NCI-H82 (cell line): ENCODE measurements at places on chromosomes 2 and 18.
A peak's percentile ranks its signal among the peaks of the same experiment; 100 is the strongest.

DNA sequence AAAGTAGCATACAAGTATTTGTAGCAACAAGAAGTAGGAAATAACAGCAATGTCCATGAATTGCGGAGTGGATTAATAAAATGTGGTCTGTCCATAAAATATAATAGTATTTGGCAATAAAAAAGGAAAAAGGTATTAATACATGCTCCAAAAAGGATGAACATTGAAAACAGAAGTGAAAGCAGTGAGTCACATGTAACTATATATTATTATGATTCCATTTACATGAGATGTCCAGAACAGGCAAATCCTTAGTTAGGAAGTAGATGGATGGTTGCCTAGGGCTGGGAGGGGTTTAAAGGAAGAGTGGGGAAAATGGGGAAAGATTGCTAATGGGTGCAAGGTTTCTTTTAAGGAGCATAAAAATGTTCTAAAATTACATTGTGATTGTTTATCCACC, 44.5 kb downstream of the CCDC74A start:
- no peak for DNase-seq

DNA sequence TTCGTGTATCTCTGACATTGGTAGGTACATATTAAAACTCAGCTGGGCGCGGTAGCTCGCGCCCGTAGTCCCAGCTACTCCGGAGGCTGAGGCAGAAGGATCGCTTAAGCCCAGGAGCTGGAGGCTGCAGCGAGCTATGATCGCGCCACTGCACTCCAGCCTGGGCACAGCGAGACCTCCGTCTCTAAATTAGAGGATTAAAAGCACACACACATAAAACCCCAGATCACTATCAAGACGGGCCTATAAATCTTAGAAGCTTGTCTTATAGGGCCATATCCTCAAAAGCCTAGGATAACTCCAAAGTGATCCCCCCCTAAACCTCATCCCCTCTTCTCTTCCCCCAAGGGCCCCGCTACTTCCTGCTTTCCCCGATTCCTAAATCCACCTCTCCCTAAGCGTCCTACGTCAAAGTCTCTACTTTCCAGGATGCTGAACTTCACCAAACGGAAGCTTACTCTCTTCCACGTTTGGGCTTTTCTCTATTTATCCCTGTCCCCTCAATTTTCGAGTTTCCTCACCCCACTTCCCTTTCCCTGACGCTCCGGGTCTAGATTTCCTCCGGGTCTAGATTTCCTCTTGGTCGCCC, 707 bp downstream of the KRCC1 start:
- peak; percentile 70 for DNase-seq

GRCh38 chr18:25066516-25066915, 285.4 kb downstream of the ZNF521 start:
- no peak for DNase-seq

DNA sequence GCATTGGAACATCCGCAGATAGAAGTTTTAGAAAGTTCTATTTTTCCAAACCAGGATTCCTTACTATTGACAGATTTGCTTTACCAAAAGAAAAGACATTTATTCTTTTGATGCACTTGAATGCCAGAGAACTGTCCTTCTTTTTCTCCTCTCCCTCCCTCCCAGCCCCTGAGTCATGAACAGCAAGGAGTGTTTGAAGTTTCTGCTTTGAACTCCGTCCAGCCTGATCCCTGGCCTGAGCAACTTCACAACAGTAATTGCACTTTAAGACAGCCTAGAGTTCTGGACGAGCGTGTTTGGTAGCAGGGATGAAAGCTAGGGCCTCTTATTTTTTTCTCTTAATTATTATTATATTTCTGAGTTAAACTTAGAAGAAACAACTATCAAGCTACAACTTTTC, 33.6 kb downstream of the APCDD1 start:
- no peak for DNase-seq

- no peak for DNase-seq
These were observed 36.5 kb downstream of the PRKCE start for GRCh38 chr2:45687964-45688363.

GRCh38 chr2:234761910-234762309, 189.9 kb upstream of the SH3BP4 start:
- no peak for DNase-seq

- DNase-seq, result no peak
These were observed 60.5 kb downstream of the KLHL29 start for GRCh38 chr2:23445450-23445868.

GRCh38 chr2:11822746-11823451, 76.5 kb downstream of the LPIN1 start:
- DNase-seq, result no peak

- no peak for DNase-seq
These were observed 4.2 kb upstream of the MARS2 start for GRCh38 chr2:197700960-197701359.

DNA sequence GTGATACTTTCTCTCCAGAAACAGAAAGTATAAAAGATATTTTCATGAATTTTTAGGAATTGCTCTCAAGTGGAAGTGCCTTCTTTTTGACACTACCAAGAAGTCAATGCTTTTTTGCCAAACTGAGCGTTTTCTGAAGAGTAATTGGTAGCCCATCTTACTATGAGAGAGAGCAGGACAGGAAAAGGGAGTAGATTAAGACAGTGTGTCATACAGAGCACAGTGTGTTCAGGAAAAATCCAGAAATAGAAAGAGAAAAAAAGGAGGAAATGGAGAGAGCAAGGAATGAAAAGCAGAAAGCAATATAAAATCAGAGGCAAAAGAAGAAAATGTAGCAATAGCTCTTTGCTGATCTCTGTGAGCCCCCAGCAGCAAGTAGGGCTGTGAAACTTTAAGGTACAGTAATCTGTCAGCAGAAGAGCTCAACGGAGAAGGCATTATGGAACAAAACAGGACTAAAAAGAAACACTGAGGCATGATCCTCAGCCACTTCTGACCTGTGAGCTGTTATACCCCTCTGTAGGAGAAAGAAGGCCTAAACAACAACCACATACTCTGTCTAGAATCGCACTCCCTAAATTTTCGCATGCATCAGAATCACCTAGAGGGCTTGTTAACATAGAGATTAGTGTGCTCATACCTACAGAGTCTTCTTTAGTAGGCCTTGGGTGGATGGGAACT, 15.0 kb upstream of the PGAP1 start:
- DNase-seq, result no peak

DNA sequence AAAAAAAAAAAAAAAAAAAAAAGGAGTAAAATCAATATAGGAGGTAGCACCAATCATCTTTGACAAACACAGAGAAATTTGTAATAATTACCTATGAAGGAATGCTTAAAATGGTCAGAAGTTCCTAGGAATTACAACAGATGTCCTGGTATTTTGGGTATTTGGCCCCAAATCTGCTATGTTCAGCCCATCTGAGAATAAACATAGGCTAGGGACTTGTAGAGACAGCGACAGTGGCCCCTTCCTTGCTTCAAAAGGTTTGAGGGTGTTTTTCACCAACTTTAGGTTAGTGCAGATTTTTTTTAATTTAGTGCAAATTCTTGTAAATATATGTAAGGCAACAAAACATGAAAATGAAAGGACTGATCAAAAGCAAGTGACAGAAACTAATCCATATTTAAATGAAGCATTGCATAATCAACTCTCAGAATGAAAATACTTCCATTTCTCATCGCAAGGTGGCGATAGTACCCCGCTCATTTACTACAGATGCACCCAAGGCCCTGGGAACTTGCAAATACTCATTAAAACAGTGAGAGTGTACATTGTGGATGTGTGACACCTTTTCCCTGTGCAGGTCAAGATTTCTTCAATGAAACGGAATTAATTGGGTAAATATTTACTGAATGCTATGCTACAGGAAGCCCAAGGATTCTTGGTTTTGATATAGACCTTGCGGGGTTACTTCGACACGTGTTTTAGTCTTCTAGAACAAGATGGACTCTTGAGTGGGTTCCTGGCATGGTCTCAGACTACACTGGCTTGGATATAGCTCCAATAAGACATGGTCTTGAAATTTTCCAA, 44.6 kb downstream of the FAM124B start:
- peak; percentile 76 for DNase-seq

GRCh38 chr2:203376173-203376572, 48.0 kb downstream of the ABI2 start:
- no peak for DNase-seq

DNA sequence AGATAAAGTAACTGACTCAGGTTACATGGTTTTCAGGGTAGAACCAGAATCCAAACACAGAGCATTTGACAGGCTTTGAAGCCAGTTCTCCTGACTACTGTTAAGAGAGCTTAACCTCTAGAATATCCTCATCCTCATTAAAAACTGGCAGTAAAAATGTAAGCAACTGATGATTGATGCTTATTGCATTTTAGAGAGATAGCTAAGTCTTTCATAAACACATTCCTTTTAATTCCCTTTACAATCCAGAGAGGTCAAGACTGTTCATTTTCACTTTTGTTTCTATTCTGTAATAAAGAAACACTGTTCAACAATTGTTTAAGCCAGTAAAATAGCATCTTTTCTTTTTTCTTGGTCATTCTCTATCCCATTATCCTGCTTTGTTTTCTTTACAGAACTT, 53.9 kb upstream of the RAB27B start:
- no peak for DNase-seq

GRCh38 chr2:76639171-76639680, 883.0 kb downstream of the LRRTM4 start:
- no peak for DNase-seq

DNA sequence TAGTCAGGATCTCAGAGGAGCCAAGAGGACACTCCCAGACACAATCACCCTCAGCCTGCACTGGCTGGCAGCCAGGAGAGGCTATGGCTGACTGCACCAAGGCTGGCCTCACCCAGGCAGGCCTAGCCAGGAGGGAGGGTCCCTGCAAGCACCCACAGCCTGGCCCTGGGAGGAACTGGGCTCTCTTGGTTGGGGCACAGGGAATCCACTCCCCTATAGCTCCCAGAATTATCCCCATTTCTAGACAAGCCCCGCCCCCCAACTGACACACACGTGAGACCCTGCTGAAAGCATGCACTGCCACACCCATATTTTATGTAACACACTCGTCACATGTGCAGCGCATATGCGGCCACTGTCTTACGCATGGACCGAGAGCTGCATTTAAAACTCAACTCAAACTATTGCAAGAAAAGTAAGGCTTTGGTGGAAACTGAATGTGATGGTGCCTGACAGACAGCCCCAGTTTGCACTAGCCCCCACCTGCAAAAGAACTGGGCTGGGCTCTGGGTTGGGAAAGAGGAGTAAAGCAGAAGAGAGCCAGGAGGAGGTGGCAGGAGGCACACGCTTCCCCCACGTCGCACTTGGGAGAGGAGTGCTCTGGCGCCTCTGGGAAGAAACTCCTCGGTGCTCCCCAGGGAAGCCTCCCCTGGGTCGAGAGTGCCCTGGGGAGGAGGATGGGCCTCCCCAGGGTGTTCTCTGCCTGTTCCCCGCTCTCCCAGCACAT, 28.9 kb upstream of the ARHGEF4 start:
- DNase-seq, result no peak

DNA sequence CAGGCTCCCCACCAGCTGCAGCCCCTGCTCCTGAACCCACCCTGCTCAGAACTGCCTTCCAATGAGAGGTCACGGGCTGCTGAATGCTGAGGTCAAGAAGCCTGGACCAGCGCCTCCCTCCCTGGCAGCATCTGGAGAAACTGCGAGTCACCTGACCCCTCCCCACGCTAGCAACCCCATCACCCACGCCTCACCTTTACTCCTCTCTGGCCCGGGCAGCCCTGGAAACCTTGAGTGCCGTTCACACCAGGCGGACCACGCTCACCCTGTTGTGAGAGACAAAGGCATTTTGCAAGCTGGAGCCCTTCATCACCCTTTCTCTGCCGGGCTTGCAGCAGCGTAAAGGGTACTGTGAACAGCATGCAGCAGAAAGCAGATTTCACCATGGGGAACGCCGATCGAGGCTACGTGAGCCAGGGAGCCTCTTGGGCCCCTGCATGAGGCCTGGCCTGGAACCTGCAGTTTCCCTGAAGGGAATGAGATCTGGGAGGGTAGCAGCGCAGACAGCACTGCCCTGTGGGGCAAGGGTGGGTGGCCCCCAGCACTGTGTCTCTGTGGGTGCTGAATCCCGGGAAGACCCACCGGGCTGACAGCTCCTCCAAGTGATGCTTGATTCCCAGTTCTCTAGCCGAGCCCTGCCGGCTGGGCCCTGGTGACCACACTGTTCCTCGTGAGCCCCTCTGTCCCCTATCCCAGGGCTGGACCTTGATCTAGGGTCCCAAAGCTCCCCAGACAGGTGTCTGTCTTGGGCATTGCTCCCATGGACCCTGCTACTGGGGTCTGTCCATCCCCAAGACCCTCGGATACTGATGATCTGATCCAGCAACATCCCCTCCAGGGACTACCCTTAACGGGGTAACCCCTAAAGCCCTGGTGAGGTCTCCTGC, 53.8 kb downstream of the COL6A3 start:
- DNase-seq, result no peak

DNA sequence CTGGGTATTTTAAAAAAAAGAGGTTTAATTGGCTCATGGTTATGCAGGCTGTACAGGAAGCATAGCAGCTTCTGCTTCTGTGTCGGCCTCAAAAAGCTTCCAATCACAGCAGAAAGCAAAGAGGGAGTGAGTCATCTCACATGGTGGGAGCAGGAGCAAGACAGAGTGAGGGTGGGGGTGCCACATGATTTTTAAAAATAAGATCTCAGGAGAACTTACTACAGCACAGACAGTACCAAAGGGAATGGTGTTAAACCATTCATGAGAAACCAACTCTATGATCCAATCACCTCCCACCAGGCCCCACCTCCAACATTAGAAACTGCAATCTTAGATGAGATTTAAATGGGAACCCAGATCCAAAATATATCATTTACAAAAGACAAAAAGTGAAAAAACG, 14.6 kb downstream of the ZNF519 start:
- DNase-seq, result no peak

- DNase-seq, result no peak
These were observed 112.6 kb upstream of the YPEL5 start for GRCh38 chr2:30034052-30034775.

DNA sequence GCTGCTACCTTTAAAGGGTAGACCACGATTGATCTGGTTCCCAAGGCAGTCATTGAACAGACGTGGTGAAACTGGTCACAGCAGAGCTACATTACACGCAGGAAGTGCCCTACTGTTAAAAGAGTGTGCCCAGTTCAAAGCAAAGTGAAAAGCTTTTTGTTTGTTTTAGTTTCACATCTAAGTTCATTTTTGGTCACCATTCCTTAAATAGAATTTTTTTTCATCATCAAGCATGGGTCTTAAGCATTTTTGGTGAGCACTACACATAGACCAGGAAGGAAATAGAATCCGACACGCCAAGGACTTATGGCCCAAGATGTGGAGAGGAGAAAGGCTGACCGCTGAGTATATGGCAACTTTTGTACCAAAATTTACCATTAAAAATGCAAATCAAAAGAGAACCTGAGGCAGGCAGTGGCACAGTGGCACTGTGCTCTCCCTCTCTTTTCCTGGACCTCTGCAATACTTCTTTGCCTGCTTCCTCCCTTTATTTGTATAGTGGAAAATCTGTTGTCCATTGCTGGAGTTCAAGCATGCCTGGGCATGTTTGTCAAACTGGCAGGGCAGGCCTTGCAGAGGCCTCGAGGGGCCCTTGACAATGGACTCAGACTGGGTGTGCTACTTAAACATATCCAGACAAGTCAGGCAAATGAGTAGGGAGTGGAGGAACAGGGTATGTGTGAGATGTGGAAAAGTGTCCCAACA, 42.6 kb upstream of the HNRNPA3 start:
- no peak for DNase-seq

- no peak for DNase-seq
These were observed 132.4 kb upstream of the APCDD1 start for GRCh38 chr18:10322004-10322403.
